Thymus (tissue), 14 donors: ENCODE measurements at places on chromosomes 7 and 10.

DNA sequence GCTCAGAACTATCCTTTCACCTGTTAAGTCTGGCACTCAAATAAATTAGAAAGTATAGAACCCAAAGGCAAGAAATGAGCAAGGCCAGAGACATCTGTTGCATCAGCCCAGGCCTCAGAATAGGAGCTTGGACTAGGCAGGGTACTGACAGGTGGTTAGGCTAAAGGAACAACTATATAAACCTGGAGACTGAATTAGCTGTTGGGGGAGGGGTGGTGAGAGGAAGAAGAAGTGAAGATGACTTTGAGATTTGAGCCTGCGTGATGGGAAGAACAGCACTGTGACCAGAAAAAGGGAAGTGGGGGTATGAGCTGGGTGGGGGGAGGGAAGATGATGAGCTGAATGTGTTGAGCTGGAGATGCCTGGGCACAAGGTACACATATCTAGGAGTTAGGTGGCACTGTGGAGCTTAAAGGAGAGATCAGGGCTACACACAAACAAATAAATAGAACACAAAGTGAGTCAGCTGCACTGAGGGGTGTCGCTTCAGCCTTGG, 244.7 kb downstream of the PTEN start:
- DNase-seq, result peak; percentile 64

GRCh38 chr7:42235741-42236161, 1.3 kb downstream of the GLI3 start:
- no peak for DNase-seq

DNA sequence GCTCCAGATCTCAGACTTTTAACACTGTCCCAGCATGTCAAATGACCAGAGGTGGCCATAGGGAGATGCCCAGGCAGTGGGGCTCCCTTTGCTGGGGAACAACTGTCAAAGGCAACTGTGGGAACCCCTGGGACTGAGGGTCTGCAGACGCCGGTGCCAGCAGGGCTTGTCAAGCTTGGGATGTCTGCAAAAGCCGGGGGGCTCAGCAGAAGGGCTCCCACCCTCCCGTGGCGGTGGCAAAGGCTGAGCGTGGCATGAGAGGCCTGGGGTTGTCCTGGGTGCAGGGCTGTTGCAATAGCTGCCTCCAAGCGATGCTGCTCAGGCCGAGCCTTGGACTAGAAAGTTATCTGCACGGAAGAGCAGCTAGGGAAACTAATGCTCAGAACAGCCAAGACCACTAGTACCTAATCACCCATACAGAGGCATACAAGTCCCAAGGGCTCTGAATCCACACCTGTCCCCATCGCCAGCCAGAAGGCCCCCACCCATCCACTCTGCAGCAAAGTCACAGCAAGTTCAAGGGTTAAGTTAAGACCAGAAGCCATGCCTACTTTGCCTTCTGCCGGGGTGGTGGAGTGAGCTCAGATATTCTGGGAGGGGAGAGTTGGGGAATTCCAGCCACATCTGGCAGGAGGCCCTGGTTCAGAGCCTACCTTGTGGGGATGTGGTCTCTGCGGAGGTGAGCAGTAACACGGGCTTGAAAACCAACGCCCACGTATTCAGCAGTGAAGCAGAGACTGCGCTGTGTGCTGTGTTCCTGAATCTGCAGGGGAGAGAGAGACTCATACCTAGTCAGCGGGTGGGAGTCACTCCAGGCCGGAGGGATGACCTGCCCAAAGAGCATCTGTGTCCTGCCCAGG, 4.6 kb downstream of the SH2B2 start:
- no peak for DNase-seq

- no peak for DNase-seq
These were observed 48.7 kb upstream of the LOXL4 start for GRCh38 chr10:98316661-98317060.

- peak; percentile 88 for DNase-seq
These were observed 57.3 kb downstream of the TCF7L2 start for GRCh38 chr10:113007343-113007771.

DNA sequence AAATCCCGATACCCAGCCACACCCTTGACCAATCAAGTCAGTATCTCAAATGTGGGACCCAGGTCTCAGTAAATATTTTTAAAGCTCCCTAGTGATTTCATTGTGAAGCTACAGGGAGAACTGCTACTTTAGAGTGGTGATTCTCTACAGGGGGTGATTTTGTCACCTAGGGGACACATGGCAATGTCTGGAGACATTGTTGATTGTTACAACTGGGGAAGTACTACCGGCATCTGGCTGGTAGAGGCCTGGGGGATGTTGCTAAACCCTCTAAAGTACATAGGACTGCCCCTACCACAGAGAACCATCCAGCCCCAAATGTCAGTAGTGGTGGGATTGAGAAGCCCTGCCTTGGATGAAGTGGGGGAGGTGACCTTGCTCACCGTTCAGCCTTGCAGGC, 152.9 kb downstream of the RPS24 start:
- DNase-seq, result no peak

DNA sequence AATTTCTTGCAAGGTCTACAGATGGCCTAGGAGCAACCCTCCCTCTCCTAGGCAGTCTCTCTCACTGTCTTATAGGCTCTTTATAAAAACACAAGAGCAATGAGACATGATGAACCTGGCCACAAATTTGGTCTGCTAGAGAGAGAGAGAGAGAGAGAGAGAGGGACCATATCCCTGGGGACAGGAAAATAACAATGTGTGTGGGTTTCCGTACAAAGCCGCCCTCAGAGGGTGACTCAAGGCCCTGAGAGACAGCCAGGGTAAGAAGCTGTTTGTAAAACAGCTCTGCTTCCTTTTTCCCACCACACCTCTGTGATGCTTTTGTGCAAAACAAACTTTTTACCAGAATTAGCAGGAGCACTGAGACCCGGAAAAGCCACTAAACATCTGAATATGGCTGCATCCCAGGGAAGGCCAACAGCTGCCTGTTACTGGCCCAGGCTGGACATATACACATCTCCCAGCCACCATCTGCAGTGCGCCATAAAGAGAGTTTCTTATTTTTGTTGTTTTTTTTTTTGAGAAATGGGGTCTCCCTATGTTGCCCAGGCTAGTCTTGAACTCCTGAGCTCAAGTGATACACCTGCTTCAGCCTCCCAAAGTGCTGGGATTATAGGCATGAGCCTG, 18.4 kb downstream of the GIMAP5 start:
- no peak for DNase-seq

DNA sequence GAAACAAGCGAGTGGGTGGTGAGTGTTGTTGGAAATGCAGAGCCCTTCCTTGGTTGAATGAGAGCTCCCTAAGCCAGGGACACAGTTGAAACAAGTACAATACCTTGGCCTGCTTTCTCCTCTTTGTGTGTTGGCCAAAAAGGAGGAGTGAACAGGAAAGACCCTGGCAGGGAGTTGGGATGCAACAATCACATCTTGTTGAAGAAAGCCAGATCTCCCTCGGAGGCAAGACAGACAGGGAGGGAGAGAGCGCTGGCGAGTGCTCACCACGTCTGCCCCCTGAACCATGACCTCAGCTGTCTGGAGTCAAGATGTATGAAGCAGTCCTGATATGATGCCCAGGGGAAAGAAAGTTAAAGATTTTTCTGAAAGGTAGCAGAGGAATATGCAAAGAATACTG, 66.8 kb downstream of the ADAM12 start:
- DNase-seq, result no peak

DNA sequence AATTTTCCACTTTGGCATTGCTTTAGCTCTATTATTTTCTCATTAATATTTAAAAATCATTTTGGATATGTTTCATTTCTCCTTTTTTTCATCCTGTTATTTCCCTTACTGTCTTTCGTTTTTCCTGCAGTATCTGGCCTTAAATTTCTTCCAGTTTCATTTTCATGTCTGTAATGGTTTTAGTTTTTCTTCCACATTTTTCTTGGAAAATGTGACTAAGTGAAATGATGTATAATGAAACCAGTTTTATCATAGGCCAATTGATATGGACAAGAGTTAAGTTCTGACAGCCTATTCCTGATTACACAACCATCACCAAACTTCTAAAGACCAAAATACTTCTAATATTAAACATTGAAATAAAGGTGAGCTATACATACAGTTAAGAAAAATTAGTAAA, 158.5 kb downstream of the LHFPL3 start:
- no peak for DNase-seq

GRCh38 chr7:83648464-83649241, at the start of gene SEMA3E:
SEMA3E (minus strand) TSS chr7:83649139.
- no peak for DNase-seq

GRCh38 chr7:31899356-31899927, 170.8 kb downstream of the PDE1C start:
- DNase-seq, result no peak

DNA sequence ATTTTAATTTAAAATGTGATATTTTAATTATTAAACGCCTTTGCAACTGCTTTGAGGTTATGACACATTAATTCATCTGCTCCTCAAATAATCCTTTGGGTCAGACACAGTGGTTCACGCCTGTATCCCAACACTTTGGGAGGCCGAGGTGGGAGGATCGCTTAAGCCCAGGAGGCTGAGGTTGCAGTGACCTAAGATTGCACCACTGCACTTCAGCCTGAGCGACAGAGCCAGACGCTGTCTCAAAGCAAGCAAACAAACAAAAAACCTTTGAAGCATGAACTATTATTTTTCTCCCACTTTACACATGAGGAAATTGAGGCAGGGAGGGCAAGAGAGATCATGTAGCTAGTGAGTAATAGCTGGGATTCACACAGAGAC, 1.5 kb upstream of the POLD2 start:
- no peak for DNase-seq

DNA sequence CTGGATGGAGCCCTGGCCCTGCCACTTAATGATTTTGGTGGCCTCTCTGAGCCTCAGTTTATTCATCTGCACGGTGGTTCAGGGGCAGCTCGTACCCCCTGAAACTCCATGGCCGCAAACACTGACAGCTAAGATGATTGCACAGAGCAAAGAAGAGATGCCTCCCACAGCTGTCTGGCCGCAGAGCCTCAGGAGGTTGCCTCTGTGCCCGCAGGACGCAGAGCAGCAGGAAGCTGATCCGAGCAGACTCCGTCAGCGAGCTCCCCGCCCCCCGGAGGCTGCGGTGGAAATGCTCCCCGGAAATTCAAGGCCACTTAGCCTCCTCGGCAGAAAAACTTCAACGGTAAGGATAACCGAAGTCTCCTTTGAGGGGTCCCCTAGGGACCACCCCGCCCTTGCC, 30.2 kb upstream of the C10orf53 start:
- peak; percentile 64 for DNase-seq

DNA sequence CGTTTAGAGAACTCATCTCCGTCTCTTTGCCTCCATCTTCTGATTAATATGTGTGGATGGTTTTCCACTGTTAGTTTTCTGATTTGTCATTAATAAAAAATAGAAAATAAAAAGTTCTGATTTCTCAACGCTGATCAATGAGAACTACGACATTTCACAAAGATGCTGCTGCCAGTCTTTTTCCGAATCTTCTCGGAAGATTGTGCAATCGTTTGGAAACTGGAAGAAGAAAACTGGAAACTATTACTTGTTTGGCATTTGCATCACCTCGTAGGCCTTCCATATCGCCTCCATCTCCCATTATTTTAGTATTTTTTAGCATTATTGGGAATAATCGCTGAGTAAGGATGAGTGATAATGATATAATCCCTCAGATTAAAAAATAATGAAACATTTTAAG, 123.2 kb upstream of the KLF6 start:
- DNase-seq, result no peak

DNA sequence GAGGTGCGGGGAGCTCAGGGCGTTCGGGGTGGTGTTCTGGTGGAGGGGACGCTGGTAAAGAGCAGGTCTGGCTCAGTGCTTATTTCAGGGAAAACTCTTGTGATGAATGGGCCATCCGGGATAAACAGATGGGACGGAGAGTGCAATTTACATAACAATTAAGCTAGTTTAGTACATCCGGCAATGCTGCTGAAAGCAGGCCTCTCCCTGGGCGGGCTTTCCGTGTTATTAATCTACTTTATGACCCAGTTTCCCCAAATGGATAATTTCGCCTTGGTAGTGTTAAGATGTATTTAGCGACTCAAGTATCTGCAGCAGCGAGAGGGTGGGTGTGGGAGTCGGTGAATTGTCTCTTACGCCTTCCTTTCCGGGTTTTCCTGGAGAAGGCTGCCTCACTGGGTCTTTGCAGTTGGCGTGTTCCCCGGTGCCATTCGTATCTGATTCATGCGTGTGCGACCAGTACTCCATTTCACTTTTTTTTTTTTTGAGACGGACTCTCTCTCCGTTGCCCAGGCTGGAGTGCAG, 25.2 kb downstream of the FOXK1 start:
- no peak for DNase-seq

DNA sequence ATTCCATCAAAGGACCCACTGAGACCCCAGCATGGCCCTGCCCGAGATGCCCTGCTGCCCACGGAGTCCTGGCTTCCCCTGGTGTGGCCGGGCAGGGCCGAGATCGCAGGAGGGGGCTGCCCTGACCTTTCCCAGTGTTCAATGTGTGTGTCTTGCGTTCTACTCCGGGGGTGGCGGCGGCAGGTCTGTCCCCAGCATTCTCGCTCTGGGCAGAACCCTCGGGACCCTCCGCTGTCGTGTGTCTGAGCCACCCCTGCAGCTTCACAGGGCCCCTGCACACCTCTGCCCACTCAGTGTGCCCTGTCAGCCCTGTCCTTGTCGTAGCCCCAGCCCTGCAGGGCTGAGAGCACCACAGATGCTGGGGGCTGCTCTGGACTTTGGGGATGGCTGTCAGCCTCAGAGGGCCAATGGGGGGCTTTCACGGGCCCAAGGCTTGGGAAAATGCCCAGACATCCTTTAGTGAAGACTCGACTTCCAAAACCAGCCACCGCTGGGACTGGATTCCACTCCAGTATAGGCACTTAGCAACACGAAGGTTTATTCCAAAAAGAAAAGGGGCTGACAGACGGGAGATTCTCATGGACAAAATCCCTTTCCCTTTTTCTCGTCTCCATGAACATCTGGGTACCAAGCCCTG, 30.0 kb upstream of the KNDC1 start:
- DNase-seq, result no peak

GRCh38 chr10:58755677-58756076, 243.0 kb downstream of the BICC1 start:
- no peak for DNase-seq

DNA sequence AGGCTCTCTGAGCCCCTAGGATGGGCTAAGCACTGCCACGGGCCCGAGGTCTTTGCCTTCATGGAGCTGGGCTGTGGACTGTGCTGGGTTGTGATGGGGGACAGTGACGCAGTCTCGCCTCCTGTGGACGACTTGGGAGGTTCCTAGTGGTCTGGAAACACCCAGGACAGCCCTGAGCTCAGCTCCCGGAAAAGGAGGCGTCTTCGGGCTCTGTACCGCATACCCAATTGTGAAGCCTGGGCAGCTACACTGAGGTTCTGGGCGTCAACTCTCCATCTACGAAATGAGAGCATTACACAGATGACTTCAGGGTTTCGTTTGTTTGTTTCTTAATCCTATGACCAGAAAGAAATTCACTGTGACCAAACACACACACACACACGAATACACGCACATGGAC, 79.6 kb upstream of the KAT6B start:
- DNase-seq, result no peak

GRCh38 chr10:4443419-4443818, 382.6 kb upstream of the AKR1E2 start:
- no peak for DNase-seq

GRCh38 chr10:34813626-34814222, 1.4 kb downstream of the PARD3 start:
- no peak for DNase-seq
